ENCODE measurements at places on chromosomes 7 and 10.

- no peak for DNase-seq
Measured at GRCh38 chr10:126945351-126946030, 40.3 kb downstream of the DOCK1 start.

GRCh38 chr7:150408393-150409299, 29.5 kb downstream of the ZNF775 start:
- no peak for DNase-seq

- DNase-seq: no peak
Measured at GRCh38 chr10:118495499-118495898, 99.9 kb downstream of the PRLHR start.

DNA sequence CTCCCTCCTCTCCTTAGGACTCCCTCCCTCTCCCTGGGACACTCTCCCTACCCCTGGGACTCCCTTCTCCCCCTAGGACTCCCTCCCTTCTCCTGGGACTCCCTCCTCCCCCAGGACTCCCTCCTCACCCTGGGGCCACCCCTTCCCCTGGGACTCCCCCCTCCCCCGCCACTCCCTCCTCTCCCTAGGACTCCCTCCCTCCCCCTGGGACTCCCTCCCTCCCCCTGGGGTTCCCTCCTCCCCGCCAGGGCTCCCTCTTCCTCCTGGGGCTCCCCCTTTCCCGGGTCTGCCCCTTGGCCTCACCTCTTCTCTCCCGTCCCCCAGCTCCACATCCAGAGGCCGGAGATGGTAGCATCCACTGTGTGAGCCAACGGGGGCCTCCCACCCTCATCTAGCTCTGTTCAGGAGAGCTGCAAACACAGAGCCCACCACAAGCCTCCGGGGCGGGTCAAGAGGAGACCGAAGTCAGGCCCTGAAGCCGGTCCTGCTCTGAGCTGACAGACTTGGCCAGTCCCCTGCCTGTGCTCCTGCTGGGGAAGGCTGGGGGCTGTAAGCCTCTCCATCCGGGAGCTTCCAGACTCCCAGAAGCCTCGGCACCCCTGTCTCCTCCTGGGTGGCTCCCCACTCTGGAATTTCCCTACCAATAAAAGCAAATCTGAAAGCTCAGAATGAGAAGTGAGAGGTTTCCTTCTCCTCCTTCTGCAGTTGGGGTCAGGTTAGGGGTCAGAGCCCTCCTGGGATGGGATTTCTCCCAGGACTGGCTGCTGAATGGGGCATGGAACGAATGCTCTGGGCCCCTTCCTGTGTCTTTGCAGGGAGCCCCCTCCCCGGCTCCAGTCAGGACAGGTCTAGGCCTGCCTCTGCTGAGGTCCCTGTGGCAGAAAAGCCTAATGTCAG, 1.4 kb upstream of the MUC17 start:
- no peak for DNase-seq
